ENCODE measurements at places on chromosomes 4 and X. TPM values are rescaled to one million over a fixed set of nuclear protein-coding genes. Genes with fewer than 3 reads are reported as not detected.

The HSD17B13 gene
- total RNA-seq, result not detected

The AVPR2 gene
- not detected for total RNA-seq

The POF1B gene
- not detected for total RNA-seq

The CDKL2 gene
- 0.16 TPM for total RNA-seq

The YY2 gene
- 3.2 TPM for total RNA-seq

The MAGEB10 gene
- not detected for total RNA-seq

The PGAM4 gene
- not detected for total RNA-seq

The GLRB gene
- 5.4 TPM for total RNA-seq

The CDS1 gene
- total RNA-seq, result 0.07 TPM

The STOX2 gene
- total RNA-seq, result not detected

The PGRMC2 gene
- 132 TPM for total RNA-seq

The SPIN2A gene
- 0.26 TPM for total RNA-seq

The BMX gene
- total RNA-seq, result not detected

The TRIM60 gene
- not detected for total RNA-seq

The GIMD1 gene
- not detected for total RNA-seq

The SMIM10L2A gene
- not detected for total RNA-seq

All from HFFc6 (cell line).